NCI-H526 (cell line): ENCODE measurements at places on chromosomes 3 and 15.

- DNase-seq = no peak
These were observed 23.5 kb upstream of the PAQR5 start for GRCh38 chr15:69275074-69275670.

GRCh38 chr15:98755781-98756180 lies 107.4 kb downstream of the IGF1R start:
- DNase-seq = no peak

GRCh38 chr3:32401126-32401525 lies 9.5 kb downstream of the CMTM7 start:
- no peak for DNase-seq

DNA sequence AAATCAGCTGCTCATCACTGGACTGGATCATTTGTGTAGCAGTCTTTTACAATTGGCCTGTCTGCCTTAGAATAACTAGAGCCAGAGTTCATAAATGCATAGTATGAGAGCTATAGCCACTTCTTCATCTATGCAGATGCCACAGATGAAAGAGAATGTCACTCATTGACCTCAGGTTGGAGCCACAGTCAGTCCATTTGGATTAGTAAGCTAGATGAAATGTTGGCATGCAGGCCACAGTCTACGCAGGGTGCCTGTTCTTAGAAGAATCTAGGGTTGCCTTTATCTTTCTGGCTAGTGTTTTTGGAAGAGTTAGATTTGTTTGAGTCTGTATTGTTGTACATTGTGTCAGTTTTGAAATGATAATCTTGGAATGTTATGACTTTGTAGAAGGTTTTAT lies 25.4 kb upstream of the EDEM1 start:
- DNase-seq = no peak

DNA sequence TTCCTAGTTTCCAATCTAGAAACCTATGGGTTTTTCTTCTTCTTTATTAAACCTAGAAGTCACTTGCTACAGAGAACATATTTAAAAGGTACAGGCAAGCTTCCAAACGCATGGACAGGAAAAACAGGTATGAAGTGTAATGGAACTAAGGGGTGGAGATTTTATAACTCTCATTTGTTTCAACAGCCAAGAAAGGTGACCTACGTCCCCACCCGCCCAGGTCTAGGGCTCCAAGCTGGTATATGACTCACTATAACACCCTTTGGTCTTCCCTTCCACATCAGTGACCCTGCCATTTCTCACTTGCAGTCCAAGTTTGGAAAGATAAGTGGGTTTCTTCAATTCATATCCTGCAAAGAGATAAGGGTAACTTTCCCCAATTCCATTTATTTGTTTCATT lies 6.0 kb upstream of the LIPH start:
- peak; percentile 21 for DNase-seq

DNA sequence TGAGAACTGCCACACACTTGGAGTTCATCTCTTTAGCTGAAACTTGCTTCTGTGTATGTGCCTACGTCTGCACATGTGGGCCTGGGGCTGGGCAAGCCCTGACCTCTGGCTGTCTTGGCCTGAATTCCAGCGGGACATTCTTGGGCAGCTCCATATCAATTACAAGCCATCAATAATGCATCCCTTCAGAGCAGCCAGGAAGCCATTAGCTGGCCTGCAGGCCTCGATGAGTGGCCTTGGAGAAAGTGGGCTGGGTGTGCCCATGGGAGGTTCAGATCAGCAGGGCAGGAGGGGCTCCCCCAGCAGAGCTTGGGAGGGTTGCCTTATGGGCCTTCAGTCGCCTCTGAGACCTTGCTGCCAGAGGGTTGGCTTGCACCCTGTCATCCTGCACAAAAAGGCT lies 124.1 kb downstream of the ETFA start:
- no peak for DNase-seq
